ENCODE measurements at places on chromosomes 3 and 15. TPM values are rescaled to one million over a fixed set of nuclear protein-coding genes. Genes with fewer than 3 reads are reported as not detected.

The ZMYND10 gene
- 0.48 TPM for total RNA-seq

The CDHR4 gene
- not detected for total RNA-seq

The ANKUB1 gene
- not detected for total RNA-seq

The EIF4E3 gene
- 2.7 TPM for total RNA-seq

The TRIM42 gene
- not detected for total RNA-seq
